ENCODE measurements at places on chromosomes 5 and 9. TPM values are rescaled to one million over a fixed set of nuclear protein-coding genes. Genes with fewer than 3 reads are reported as not detected.

LCN6 gene
- total RNA-seq, result 3.5 TPM

ZCCHC9 gene
- 17.6 TPM for total RNA-seq

DNA sequence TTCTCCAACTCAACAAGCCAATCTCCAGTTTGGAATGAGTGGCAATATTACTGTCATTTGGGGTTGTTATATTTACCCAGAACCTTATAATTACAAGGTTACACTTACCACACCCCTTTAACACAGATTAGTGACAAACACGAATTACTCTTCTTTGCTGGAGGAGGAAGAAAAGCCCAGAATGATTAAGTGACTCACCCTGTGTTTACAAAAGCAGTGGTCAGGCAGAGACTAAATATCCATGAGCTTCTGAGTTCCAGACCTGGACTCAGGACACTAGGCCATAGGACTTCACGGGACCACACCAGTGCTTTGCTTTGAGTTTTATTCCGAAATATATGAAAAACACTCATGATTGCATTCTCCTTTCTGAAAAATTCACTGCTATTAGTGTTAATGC, 370.8 kb downstream of the TLE1 start:
- DNase-seq, result no peak
- no peaks in the 10 kb centered on the region for H3K27me3 ChIP-seq
- no peak overlapping the region for H3K4me3 ChIP-seq
- no peak overlapping the region for H3K27ac ChIP-seq

NME5 gene
- total RNA-seq, result 16.2 TPM

ELAVL2 gene
- total RNA-seq, result 1.1 TPM

HIGD2A gene
- 131 TPM for total RNA-seq

DNA sequence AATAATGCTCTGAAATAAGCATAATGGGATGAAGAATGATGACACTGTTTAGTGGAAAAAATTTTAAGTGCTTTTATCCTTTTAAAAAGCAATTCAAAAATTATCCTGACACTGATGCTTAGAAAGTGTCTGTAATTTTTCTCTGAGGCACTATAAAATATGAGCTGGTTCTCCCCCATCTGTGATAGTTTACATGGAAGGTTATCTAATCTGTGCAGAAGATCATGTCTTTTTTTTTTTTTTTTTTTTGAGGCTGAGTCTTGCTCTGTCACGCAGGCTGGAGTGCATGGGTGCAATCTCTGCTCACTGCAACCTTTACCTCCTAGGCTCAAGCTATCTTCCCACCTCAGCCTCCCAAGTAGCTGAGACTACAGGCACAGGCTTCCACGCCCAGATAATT, 15.2 kb upstream of the TAF11L2 start:
- H3K4me1 ChIP-seq, result no peaks in the 10 kb centered on the region
- no peak overlapping the region for H3K4me3 ChIP-seq
- no peak for DNase-seq

- peak; percentile 6 for DNase-seq
- no peaks in the 10 kb centered on the region for H3K4me1 ChIP-seq
- no peaks in the 10 kb centered on the region for H3K36me3 ChIP-seq
- no peaks in the 10 kb centered on the region for H3K27me3 ChIP-seq
- no peak overlapping the region for H3K27ac ChIP-seq
- H3K4me3 ChIP-seq, result no peak overlapping the region
These were observed 31.5 kb upstream of the NKD2 start for GRCh38 chr5:976849-977751.

DNA sequence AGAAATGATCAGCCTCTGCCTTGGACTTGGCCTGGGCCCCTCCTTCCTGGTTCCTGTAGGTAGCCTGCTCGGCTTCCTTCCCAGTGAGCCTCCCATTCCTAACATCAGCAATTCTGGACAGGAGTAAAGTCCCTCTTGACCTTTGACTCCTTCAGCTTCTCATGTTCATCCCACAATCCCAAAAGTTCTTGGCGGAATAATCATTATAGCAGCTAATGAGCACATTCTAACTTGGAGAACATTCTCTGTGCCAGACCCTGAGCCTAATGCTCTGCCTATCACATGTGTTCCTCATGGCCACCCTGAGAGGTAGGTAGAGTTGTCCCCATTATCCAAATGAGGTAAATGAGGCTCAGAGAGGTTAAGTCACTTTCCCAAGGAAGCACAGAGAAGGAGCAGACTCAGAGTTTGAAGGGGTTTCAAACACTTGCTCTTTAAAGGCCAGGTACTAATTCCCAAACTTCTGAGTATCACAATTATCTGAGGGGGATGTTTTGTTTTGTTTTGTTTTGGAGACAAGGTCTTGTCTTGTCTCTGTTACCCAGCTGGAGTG, 21.2 kb downstream of the SWI5 start:
- no peak overlapping the region for H3K27ac ChIP-seq
- H3K36me3 ChIP-seq, result no peaks in the 10 kb centered on the region
- no peak for DNase-seq
- H3K4me1 ChIP-seq, result no peaks in the 10 kb centered on the region
- no peaks in the 10 kb centered on the region for H3K27me3 ChIP-seq

IL17B gene
- total RNA-seq, result not detected

DNA sequence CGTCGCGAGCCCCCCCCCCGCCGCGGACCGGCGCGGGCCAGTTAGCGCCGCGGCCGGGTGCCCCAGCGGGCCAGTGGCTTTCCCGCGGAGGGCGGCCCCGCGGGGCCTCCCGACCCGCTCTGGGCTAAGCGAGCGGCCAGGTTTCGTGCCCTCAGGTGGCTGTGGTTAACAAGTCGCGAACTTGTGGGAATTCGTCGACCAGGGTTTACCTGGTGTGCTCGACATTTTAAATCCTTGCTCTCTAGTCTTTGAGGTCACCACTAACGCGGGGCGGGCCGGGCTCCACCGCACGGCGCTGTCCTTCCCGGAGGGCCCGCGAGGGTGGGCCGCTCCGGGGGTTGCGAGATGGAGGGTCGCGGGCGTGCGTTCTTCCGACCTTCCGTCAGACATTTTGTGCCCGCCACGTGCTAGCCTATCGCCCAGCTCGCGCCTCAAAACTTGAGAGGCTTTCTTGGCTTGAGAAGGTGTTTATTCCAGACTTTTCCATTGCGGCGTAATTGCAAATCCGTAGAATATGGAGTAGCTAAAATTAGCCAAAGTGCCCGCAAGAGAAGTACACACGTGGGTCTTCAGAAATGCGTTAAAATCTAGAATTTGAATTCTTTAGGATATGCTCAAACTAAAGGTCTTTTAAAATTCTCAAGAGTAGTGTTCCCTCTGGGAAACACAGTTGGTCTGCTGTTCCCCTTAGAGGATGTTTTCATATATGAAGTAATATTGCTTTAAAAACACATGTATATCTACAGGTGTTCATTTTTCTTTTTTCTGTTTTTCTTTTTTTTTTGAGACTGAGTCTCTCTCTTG, 2.1 kb downstream of the ANP32B start:
- peak overlapping the region; percentile 93 for H3K27ac ChIP-seq
- H3K36me3 ChIP-seq, result no peaks in the 10 kb centered on the region
- DNase-seq, result no peak
- H3K4me3 ChIP-seq, result peak overlapping the region; percentile 92
- no peaks in the 10 kb centered on the region for H3K27me3 ChIP-seq
- peaks cover 4% of the 10 kb centered on the region for H3K4me1 ChIP-seq

FRMD3 gene
- 4.7 TPM for total RNA-seq

DNA sequence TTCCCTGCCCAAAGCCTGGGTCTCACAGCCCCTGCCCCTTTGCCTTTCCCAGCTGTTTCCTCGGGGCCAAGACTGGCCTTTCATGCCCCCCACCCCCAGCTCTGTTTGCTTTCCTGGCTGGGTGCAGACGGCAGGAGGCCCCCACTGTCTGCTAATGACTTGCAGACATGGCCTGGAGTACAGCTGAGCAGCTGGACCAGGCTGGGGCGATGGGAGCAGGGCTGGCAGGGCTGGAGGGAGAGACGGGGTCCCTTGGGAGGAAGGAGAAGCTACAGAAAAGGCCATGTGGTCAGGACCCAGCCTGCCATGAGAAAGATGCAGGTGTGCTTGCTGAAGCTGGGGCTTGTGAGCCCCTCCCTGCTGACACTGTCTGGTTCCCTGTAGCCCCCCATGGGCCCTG, 28.3 kb upstream of the GFPT2 start:
- no peak overlapping the region for H3K27ac ChIP-seq
- H3K36me3 ChIP-seq, result no peaks in the 10 kb centered on the region

- H3K27ac ChIP-seq, result no peak overlapping the region
- H3K27me3 ChIP-seq, result no peaks in the 10 kb centered on the region
- no peak overlapping the region for H3K4me3 ChIP-seq
- peaks cover 3% of the 10 kb centered on the region for H3K4me1 ChIP-seq
- DNase-seq, result no peak
These were observed 6.9 kb upstream of the BARX1 start for GRCh38 chr9:93962017-93962416.

- no peaks in the 10 kb centered on the region for H3K27me3 ChIP-seq
- DNase-seq, result no peak
- no peaks in the 10 kb centered on the region for H3K4me1 ChIP-seq
These were observed 57.4 kb downstream of the SCAI start for GRCh38 chr9:125085703-125086477.

ZNF462 gene
- 51.2 TPM for total RNA-seq

SPAG8 gene
- 5.0 TPM for total RNA-seq

TRPM3 gene
- total RNA-seq, result 7.6 TPM

GRCh38 chr5:160030631-160031377, 21.9 kb downstream of the TTC1 start:
- H3K4me1 ChIP-seq, result peaks cover 4% of the 10 kb centered on the region
- no peak overlapping the region for H3K27ac ChIP-seq
- no peaks in the 10 kb centered on the region for H3K36me3 ChIP-seq
- no peak overlapping the region for H3K4me3 ChIP-seq

PTPDC1 gene
- total RNA-seq, result 9.5 TPM

Measured in ovary (tissue), 10 donors.